ENCODE measurements at places on chromosomes 6 and 20. TPM values are rescaled to one million over a fixed set of nuclear protein-coding genes. Genes with fewer than 3 reads are reported as not detected.

CAP2 gene
- total RNA-seq, result 6.5 TPM

TMEM217 gene
- 2.7 TPM for total RNA-seq

TRIM40 gene
- 1.0 TPM for total RNA-seq

HCRTR2 gene
- 0.16 TPM for total RNA-seq

CYB5R4 gene
- 10.3 TPM for total RNA-seq

DSP gene
- total RNA-seq, result 123 TPM

DNA sequence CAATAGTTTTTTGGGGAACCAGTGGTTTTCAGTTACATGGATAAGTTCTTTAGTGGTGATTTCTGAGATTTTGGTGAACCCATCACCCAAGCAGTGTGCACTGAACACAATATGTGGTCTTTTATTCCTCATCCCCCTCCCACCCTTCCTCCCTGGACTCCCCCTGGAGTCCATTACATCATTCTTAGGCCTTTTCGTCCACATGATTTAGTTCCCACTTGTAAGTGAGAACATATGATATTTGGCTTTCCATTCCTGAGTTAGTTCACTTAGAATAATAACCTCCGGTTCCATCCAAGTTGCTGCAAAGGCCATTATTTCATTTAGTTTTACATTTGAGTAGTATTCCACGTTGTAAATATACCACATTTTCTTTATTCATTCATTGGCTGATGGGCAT, 28.3 kb downstream of the RPP40 start:
- H3K4me1 ChIP-seq, result peaks cover 6% of the 10 kb centered on the region
- no peaks in the 10 kb centered on the region for H3K27me3 ChIP-seq
- H3K4me3 ChIP-seq, result no peak overlapping the region
- H3K27ac ChIP-seq, result no peak overlapping the region
- H3K36me3 ChIP-seq, result no peaks in the 10 kb centered on the region

GRCh38 chr6:79864001-79864400, 83.4 kb downstream of the ELOVL4 start:
- DNase-seq, result no peak
- no peak overlapping the region for H3K4me3 ChIP-seq
- no peak overlapping the region for H3K27ac ChIP-seq
- H3K4me1 ChIP-seq, result no peaks in the 10 kb centered on the region

DNA sequence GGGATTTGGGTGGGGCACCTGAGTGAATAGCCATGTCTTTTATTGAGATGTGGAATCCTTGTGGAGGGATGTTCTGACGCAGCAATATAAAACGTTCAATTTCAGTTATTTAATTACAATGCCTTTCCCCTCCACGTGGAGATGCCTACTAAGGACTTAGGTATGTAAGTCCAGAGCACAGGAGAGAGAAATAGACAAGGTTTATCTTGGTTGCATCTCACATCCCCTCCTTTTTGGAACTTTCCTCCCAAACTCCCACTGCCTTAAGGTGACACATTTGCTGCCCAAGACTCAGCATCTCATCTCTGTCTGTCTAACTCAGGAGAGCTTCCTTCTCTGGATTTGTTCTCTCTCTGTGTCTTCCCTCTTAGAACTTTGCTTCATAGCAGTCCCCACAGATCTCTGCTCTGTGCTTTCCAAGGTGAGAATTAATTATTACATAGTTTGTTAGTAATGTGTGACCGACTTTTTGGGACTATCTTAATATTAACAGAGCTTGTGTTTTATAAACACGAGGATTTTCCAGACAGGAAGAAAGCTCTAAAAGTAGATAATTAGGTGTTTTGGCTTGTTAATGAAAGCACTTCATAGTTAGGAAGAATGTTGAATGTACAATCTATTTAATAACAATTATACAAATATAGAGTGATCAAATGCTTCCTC, 52.6 kb downstream of the COL19A1 start:
- H3K4me1 ChIP-seq, result peaks cover 12% of the 10 kb centered on the region
- no peaks in the 10 kb centered on the region for H3K36me3 ChIP-seq
- H3K4me3 ChIP-seq, result no peak overlapping the region
- H3K27me3 ChIP-seq, result no peaks in the 10 kb centered on the region
- H3K27ac ChIP-seq, result no peak overlapping the region

DNA sequence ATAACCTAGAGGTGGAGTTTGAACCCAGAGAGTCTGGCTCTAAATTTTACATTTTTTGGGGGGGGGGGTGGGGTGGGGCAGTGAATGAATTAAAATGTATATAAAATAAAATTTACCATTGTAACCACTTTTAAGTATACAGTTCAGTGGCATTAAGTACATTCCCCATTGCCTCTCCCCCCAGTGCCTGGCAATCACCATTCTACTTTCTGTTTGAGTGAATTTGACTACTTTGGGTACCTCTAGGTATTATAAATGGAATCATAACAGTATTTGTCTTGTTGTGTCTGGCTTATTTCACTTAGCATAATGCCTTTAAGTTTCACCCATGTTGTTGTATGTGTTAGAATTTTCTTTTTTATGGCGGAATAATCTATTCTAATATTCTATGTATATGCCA, 2.7 kb downstream of the FAM110A start:
- no peak overlapping the region for H3K4me3 ChIP-seq
- H3K27me3 ChIP-seq, result peaks cover under 1% of the 10 kb centered on the region
- H3K4me1 ChIP-seq, result peaks cover 4% of the 10 kb centered on the region
- H3K36me3 ChIP-seq, result no peaks in the 10 kb centered on the region
- no peak overlapping the region for H3K27ac ChIP-seq

DNA sequence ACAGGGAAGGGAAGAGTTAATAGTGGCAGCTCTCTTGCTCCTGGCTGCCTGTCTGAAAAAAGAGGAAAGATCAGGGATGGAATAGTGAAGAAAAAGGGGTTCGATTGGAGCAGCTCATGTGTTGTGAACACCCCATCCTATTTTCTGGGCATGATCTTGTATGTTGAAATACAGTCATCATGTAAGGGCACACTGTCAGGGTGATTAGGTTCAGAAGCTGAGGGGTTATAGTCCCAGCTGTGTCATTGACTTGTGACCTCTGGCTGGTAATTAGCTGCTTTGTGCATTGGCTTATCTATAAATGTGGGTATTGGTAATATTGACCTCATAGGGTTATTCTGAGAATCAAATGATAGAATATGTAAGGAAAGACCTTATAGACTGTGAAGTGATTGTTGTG, 30.1 kb downstream of the PHF20 start:
- DNase-seq, result no peak
- H3K36me3 ChIP-seq, result no peaks in the 10 kb centered on the region
- no peak overlapping the region for H3K27ac ChIP-seq
- no peaks in the 10 kb centered on the region for H3K4me1 ChIP-seq
- H3K4me3 ChIP-seq, result no peak overlapping the region

- H3K27ac ChIP-seq, result peak overlapping the region; percentile 12
- no peaks in the 10 kb centered on the region for H3K36me3 ChIP-seq
- peaks cover 3% of the 10 kb centered on the region for H3K4me1 ChIP-seq
- DNase-seq, result no peak
- H3K4me3 ChIP-seq, result no peak overlapping the region
Measured at GRCh38 chr20:50121858-50122271, 8.9 kb upstream of the UBE2V1 start.

- H3K27ac ChIP-seq, result no peak overlapping the region
- H3K27me3 ChIP-seq, result no peaks in the 10 kb centered on the region
- H3K36me3 ChIP-seq, result no peaks in the 10 kb centered on the region
- DNase-seq, result no peak
- H3K4me1 ChIP-seq, result no peaks in the 10 kb centered on the region
Measured at GRCh38 chr6:4446982-4447381, 311.6 kb upstream of the ECI2 start.

- no peaks in the 10 kb centered on the region for H3K36me3 ChIP-seq
- H3K4me1 ChIP-seq, result no peaks in the 10 kb centered on the region
- H3K27ac ChIP-seq, result peak overlapping the region; percentile 84
- DNase-seq, result no peak
- H3K4me3 ChIP-seq, result peak overlapping the region; percentile 96
Measured at GRCh38 chr6:90294614-90294988, 2.0 kb downstream of the BACH2 start.

- no peaks in the 10 kb centered on the region for H3K36me3 ChIP-seq
- H3K27ac ChIP-seq, result no peak overlapping the region
- DNase-seq, result peak; percentile 71
- no peaks in the 10 kb centered on the region for H3K4me1 ChIP-seq
Measured at GRCh38 chr20:57323034-57323433, 6.6 kb upstream of the SPO11 start.

- no peak overlapping the region for H3K27ac ChIP-seq
- H3K4me1 ChIP-seq, result no peaks in the 10 kb centered on the region
- DNase-seq, result peak; percentile 73
- no peaks in the 10 kb centered on the region for H3K36me3 ChIP-seq
- H3K27me3 ChIP-seq, result no peaks in the 10 kb centered on the region
- H3K4me3 ChIP-seq, result no peak overlapping the region
Measured at GRCh38 chr6:109187399-109188114, 92.2 kb downstream of the CEP57L1 start.

GRCh38 chr6:138970856-138971425, 17.1 kb downstream of the REPS1 start:
- H3K4me3 ChIP-seq, result no peak overlapping the region
- DNase-seq, result peak; percentile 38
- peak overlapping the region; percentile 44 for H3K27ac ChIP-seq

DNA sequence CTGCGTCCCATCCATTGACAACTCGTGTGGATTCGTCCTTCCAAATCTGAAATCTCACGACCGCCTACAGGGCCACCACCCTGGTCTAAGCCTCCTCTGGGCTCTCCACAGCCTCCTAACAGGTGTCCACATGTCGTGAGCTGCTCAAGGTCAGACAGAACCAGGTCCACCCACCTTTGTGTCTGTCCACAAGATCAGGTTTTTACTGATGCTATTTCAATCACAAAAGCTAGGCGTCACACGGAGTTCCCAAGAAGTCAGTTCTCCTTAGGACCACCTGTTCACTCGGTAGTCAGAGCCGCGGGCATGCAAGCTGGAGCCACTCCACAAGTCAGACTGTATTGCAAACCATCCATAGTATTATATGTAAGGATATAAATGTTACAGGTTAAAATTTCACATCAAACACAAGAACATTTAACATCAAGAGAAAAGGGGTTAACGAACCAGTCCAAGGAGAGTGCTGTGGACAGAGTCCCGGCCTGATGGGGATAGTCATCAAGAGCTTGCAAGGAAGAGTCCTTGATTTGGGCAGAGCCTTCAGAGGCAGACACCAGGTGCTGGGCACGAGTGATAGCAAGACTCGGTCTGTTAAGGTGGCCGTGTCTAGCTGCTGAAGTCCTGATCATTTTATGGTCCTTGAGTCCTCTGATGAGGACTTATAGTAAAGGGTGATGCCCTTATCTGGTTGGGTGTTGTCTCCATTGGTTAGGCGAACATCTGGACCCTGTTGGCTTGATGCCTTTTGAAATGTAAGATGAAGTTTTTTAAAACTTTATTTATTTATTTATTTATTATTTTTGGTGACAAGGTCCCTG, 731 bp upstream of the DNPH1 start:
- H3K27me3 ChIP-seq, result no peaks in the 10 kb centered on the region
- H3K36me3 ChIP-seq, result no peaks in the 10 kb centered on the region
- H3K4me1 ChIP-seq, result no peaks in the 10 kb centered on the region
- peak overlapping the region; percentile 18 for H3K27ac ChIP-seq

DNA sequence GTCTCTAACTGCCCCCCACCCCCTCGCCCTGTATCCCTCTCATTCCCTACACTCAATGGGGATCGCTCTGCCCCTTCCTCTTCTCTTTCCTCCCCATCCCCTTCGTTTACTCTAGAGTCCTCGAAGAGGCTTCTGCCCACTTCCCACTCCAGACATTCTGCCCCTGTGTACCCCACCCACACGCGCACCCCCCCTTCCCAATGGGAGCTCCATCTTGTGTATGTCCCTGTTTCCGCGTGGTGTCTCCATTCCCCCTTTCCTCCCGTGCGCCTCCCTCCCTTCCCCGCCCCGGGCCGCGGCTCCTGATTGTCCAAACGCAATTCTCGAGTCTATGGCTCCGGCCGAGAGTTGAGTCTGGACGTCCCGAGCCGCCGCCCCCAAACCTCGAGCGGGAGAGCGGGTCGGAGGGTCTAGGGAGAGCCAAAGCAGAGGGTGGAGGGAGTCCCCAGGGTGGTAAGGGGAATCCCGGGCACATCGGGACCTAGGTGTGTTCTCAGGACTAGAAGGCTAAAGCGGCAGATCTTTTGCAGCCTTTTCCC, 679 bp upstream of the RING1 start:
- no peaks in the 10 kb centered on the region for H3K27me3 ChIP-seq
- DNase-seq, result peak; percentile 80
- no peaks in the 10 kb centered on the region for H3K36me3 ChIP-seq

DNA sequence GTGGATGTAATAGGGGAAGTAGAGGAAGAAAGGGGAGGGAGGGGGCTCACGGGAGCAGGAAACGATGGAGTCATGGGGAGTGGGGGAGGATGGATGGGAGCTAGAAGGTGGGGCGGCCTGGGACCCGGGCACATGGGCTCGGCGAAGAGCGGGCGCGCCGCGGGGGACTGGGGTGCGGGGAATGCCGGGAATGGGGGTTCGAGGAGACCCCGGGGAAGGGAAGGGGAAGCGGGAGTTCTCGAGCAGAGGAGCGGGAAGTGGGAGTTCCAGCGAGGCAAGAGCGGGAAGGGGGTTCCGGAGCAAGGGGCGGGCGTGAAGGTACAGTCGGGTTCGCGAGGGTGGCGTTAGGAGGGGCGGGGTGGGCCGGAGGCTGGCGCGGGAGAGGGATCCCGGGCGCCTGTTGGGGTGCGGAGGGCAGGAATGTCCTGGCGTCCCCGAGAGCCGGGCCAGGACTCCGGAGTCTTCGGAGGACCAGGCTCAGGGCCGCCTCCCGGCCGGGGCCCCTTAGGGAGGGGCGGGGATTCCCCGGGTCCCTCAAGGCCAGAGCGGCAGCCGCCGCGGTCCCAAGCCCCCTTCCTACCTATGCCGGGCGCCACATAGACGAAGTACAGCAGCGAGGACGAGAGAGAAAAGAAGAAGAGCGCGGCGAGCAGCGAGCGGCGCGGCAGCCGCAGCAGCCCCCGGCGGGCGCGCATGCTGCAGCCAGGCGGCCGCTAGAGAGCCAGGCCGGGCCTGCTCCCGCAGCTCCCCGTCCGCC, 504 bp downstream of the B4GALT5 start:
- no peaks in the 10 kb centered on the region for H3K36me3 ChIP-seq
- H3K4me3 ChIP-seq, result peak overlapping the region; percentile 92
- peak overlapping the region; percentile 96 for H3K27ac ChIP-seq
- H3K4me1 ChIP-seq, result peaks cover 22% of the 10 kb centered on the region
- H3K27me3 ChIP-seq, result no peaks in the 10 kb centered on the region

DNA sequence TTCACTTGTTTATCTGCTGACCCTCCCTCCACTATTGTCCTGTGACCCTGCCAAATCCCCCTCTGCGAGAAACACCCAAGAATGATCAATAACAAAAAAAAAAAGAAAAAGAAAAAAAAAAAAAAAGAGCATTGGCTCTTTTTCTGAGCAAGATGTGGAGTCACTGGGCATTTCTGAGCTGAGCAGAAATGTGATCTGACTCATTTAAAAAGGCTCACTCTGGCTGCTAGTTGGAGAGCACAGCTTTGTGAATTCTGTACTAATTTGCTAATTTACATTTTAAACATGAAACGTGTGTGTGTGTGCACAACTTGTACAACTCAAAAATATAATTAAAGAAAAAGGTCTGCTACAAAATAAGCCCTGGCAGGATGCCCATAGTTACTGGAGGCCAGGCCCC, 20.2 kb downstream of the SCML4 start:
- DNase-seq, result no peak
- no peak overlapping the region for H3K4me3 ChIP-seq
- H3K36me3 ChIP-seq, result no peaks in the 10 kb centered on the region
- no peaks in the 10 kb centered on the region for H3K4me1 ChIP-seq
